DMS153 (cell line): ENCODE measurements at places on chromosomes 12 and 14.

DNA sequence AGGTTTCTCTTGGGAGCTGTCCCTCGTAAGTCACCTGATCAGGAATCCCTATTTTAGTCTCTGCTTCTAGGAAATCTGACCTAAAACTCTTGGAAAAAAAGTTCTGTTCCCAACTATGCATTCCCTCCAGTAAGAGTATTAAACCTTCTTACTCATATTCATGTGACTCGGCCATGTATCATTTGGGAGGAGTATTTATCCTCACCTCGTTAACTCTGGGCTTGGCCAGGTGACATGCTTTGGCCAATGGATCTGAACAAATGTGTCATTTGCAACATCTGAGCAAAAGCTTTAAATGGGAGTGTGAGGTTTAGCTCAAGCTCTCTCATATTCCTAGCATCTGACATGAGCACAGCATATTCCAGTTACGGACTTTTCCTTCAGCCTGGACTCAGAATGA lies 226.8 kb downstream of the NUAK1 start:
- no peak for DNase-seq

GRCh38 chr14:104103446-104104075 lies 18.1 kb downstream of the ASPG start:
- no peak for DNase-seq

DNA sequence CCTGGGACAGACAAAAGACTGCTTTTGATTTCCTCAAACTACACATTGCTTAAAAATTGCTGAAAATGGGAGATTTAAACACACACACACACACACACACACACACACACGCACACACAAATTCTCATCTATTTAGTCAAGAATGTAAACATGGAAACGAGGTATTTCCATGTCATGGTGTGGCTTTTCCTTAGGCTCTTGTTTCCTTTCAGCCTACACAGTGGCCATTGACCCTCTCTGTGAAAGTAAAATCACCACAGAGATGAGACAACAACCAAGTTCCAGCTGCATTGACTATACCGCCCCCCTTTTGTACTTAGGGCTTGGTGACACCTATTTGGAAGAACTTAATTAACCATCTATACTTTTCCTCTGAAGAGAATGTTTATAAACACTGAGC lies 41.9 kb downstream of the TTC8 start:
- no peak for DNase-seq

DNA sequence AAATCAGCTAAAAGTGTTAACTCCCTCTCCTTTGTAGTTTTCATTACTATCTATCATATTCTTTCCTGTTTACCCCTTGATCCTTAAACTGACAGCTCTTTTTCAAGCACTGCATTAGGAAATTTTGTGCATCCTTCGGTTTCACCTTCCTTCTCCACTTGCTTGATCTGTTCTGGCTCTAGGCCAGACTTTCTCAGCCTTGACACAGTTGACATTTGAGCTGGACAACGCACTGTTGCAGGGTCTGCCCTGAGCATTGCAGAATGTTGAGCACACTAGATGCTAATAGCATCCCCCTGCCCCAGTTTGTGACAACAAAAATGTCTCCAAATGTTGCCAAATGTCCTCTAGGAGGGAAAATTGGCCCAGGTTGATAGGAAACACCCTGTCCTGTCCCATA lies 75.4 kb upstream of the KCNJ8 start:
- DNase-seq: no peak

DNA sequence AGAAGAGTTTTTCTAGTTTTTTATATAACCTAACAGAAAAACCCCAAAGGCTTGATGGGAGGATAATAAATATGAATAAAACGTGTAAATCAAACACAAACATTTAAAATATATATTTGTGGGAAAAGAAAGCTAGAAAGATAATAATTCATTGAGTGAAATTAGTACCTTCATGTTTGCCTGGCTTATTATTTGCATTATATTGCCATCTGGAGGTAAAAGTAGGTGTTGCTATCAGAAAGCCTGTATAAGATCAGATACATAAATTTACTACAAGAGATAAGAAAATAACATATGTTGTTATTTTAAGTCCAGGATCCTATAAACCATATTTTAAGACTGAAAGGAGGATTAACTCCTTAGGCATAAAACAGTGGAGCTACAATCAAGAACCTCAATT lies 77.7 kb downstream of the NTS start:
- DNase-seq: no peak

- DNase-seq: peak; percentile 93
Measured at GRCh38 chr12:92784797-92785562, 82.2 kb downstream of the PLEKHG7 start.

GRCh38 chr14:74491956-74492775 lies 939 bp downstream of the NPC2 start:
- no peak for DNase-seq

DNA sequence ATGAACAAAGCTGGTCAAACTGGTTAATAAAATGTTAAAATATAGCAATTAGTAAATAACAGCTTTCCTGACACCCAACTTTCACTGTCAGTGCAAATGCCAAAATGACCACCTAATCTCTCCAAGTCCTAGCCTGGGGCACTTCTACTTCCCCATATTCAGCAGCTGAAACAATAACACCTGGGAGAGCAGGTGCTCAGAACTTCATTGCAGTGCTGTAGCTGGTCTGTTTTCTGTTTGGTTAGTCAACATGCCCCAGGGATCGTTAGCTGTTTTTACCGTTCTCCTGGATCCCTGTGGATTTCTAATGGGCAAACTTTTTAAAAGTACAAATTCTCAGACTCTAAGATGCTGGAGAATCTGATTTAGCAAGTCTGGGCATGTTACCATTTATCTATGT lies 759.7 kb downstream of the GALC start:
- no peak for DNase-seq

DNA sequence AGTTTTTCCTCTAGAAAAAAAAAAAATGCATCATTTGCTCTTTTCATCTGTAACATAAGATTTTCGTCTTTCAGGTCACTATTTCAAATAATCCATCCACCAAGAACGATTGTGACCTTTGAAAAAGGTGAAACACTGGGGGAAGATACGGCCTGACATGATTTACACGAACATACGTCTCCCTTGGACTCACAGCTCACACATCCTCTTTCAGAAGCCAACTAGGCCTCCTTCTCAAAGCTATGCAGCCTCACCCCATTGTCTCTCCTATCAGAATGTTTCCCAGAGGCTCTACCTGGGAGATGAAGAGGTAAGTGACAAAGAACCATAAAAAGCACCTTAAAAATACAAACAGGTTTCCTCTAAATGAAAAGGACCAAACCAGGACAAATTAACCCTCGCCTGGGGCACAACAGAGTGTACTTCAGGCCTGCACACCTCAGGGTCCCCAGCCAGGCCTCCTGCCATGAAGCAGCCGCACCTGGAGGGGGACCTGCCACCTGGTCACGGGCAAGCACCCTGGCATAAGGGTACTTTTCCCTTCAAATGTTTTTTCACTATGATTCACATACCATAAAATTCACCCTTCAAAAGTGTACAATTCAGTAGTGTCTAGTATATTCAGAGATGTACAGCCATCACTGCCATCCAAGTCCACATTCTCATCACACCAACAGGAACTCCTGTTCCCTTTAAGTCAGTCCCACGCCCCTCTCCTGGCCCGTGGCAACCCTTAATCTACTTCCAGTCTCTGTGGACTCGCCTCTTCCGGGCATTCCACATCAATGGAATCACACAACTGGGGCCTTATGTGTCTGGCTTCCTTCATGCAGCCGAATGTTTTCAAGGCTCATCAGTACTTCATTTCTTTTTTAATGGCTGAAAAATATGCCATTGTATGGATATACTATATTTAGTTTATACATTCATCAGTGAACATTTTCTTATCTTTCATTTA lies 5.4 kb downstream of the SLC15A4 start:
- no peak for DNase-seq

- no peak for DNase-seq
Measured at GRCh38 chr14:87161502-87161901, 831.5 kb downstream of the GALC start.
